ENCODE measurements at places on chromosomes 2 and 18.

GRCh38 chr18:62807396-62807795, 92.1 kb downstream of the PHLPP1 start:
- no peak for DNase-seq

DNA sequence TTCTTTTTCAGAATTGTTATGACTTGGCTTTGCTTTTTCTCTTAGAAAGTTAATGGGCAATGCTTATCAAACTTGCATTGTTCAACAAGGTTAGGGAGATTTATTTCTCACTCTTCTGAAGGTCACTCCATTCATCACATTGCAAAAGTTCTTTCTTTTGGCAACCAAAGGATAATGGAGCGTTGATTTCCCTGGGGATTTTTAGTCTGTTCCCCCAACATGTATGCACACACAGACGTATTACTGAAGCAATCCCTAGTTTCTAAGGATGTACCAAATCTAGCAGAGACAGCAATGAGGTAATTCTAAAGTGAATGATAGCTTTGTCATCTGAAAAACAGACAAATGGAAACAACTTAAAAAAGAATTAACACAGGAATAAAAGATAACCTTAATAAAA, 349.1 kb downstream of the NYAP2 start:
- no peak for DNase-seq

- DNase-seq, result no peak
Observed at GRCh38 chr2:199118673-199119112, 339.0 kb downstream of the SATB2 start.

- no peak for DNase-seq
Observed at GRCh38 chr2:51410331-51410730, 378.4 kb upstream of the NRXN1 start.

GRCh38 chr18:27130065-27130630, 55.0 kb downstream of the CHST9 start:
- no peak for DNase-seq

DNA sequence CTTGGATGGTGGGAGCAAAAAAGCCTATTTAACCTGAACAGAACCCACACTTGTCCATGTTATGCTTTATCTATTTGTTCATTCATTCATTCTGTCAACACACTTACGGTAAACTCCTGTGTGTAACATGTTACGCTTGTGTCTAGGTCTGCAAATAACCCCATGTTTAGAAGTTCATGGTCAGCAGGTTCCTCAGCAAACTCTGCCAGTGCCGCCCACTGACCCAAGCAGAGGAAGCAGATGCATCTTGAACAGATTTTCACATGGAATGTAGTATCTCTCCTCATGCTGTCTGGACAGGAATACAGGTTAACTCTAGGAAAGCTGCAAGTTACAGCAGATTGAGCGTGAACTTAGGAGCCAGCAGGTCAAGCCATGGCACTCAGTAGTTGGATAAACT, 213.7 kb upstream of the COPS8 start:
- no peak for DNase-seq

DNA sequence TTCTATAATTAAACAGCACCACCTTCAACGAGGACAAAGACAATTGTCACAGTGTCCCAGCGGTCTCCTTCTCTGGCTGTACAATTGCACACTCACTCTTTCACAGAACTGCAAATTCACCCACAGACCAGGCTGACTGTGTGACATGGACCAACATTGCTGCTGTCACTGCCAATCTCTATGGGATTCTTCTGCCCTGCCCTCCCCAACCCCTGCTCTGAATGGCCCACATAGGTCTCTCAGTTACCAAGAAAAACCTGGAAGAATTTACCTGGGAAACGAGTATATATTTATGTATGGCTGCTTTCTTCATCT, 26.5 kb downstream of the LRRC30 start:
- DNase-seq, result no peak

DNA sequence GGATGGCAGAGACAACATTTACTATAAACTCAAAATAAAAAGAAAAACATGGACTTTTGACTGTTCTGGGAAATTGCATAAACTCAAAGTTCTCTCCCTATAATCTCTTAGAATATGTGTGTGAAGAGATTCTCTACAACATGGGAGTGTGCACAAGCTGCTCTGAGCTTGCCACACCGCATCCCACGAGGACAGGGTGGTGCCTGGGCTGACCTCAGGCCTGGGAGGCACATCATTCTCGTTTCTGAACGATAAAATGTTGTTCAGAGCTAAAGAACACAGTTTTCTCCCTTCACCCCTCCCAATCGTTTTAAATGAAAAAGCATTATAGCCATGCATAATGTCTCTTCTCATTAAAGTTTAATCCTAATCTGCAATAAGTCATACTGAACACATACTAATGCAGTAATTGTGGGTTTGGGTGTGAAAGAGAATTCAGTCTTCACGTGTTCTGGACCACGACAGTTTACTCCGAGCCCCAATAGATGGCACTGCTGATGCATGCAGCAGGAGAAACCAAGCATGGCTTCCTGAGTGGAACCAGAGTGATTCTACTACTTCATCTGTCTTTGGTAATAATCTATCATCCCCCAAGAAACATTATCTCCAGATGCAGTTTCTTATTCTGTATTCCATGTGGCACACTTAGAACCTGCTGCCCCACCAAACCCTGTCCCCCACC, 46.9 kb upstream of the LAMA1 start:
- DNase-seq, result no peak

GRCh38 chr18:62713651-62714247, 1.6 kb upstream of the PHLPP1 start:
- DNase-seq, result no peak

DNA sequence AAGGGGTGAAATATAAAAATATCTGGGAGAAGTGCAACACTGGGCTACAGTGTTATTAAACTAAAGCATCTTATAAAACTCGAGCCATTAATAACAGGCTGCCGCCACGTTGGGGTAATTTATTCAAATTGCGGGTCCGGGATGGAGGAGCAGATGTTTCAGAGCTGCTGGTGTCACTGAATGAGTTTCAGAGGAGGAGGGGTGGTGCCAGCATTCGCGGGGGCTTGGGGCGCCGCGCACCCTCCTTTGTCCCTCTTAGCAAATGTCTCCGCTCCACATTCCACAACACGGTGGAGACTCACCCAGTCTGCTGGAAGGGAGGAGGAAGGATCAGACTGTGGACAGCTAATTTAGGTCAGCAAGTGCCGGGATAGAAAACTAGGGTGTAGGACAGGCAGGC, 260.5 kb downstream of the CELF4 start:
- DNase-seq, result no peak

GRCh38 chr2:239184968-239185903, 215.6 kb downstream of the HDAC4 start:
- no peak for DNase-seq

DNA sequence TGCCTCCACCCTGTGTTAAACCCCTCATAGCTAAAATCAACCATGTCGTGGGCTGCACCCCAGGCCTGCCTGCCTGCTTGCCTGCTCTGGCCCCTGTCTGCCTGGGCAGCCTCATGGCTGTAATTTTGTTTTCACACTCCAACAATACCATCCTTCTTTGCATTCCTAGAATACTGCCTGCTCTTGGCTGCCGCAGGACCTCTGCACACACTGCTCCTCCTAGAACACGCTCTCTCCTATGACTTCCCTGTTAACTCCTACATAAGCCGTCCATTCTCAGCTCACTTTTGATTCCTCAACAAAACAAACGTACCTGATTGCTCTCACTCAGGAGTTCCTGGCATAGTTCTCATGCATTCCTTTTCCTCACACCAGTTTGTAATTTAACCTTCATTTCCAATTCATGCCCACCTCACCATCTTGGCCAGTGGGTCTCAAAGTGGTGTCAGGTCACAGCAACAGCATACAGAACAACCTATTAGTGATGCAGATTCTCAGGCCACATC, 2.5 kb downstream of the UXS1 start:
- no peak for DNase-seq

DNA sequence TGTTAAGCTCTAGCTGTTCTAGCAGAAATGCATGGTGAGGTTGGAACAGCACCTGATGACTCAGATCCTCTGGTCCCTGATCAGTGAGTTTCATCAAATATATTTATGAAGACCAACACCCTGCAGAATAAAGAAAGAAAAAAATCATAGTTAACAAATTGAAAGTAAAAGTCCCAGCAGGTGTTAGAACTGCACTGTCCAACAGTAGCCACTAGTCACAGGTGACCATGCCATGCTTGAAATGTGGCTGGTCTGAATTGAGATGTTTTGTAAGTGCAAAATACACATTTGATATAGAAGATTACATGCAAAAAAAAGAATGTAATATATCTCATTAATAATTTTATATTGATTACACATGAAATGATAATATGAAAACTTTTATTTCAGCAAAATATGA, 1010.7 kb upstream of the ZEB2 start:
- DNase-seq, result no peak

- no peak for DNase-seq
Observed at GRCh38 chr2:143140864-143141661, 11.8 kb downstream of the ARHGAP15 start.

GRCh38 chr2:156445296-156446220, 9.4 kb downstream of the GPD2 start:
- DNase-seq, result no peak

Measured in iPS-NIHi11 (cell line).